Left renal cortex interstitium (tissue), 4 donors: ENCODE measurements at places on chromosomes 5 and 9.

DNA sequence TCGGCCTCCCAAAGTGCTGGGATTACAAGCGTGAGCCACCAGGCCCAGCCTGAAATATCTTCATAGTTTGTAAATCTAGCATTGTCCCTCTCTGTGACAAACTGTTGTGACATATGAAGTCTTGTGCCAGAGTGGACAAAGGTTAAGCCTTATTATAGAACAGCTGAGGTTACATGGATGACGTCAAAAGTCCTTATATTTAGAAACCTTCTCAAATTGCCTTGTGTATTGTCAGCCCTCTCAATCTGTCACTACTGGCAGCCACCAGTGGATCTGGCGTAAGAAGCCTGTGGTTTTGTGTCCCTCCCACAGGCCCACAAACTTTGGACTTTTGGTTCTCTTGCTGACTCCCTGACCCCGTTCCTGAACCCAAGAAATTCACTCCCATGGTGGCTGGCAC is 79.4 kb upstream of the CCDC112 start:
- DNase-seq: no peak

- DNase-seq: peak; percentile 36
These were observed 405.4 kb upstream of the ACTBL2 start for GRCh38 chr5:57887851-57888621.

DNA sequence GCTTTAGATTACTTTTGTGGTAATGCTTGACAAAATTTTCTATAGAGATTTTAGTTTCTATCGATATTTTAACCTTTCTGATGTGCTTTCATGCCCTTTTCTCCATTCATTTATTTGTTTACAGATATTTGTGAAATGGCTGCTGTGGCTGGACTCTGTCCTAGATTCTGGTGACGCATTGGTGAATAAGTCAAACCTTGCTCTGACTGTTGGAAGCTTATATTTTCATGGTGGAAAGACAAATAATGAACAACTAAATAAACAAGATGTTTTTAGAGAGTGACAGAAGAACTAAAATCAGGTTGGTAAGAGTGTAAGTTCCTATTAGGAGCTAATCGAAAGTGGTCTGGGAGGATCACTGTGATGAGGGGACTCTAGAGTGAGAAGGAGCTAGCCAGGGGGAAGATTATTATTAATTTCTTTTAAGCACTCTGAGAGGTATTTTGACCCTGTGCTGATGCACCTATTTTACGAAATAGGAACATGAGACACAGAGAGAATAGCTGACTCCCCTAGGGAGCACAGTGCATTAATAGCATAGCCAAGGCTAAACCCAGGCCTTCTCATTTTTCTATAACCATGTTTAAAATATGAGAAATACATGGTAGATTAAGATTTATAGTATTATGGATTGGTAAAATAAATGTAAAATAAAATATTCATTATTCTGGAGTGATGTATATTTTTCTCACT is 411.9 kb upstream of the ARRDC3 start:
- DNase-seq: no peak

GRCh38 chr9:107614765-107615164 is 125.2 kb upstream of the KLF4 start:
- no peak for DNase-seq

DNA sequence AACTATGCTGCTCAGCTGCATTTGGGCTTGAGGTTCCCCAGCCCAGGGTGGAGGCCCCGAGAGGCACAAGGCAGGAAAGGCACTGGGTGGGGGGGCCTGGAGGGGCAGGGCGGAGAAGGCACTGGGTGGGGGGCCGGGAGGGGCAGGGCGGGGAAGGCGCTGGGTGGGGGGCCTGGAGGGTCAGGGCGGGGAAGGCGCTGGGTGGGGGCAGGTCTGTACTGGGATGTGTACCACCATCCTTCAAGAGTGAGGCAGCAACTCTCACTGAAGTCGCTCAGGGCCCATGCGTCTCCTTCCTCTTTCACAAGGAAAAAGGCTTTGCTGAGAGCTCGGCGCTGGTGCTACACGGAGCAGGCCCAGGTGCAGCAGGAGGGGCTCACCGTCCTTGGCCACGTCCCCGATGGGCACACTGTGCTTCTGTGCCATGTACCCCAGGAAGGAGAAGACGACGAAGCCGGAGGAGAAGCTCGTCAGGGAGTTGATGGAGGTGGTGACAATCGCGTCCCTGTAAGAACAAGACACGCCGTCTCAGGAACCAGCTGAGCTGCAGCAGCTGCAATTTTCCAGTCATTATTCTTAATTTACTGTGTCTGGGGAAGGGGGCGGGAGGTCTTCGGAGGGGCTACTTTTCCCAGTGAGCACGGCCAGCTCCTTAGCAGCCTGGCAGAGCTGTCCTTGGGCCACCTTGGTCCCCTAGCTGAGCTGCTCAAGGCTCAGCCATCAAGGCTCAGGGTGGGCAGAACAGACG is 30.8 kb downstream of the SLC6A3 start:
- no peak for DNase-seq

DNA sequence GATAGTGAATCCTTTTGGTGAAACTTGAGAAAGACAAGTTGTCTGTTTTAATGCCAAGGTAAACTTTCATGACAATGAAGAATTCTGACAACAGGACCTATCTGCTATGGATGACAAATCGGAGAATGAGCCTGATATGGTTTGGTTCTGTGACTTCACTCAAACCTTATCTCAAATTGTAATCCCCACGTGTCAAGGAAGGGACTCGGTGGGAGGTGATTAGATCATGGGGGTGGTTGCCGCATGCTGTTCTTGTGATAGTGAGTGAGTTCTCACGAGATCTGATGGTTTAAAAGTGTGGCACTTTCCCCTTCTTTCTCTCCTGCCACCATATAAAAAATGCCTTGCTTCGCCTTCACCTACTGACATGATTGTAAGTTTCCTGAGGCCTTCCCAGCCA is 1964.1 kb upstream of the CDH9 start:
- DNase-seq: no peak

GRCh38 chr9:20148416-20148815 is 359.6 kb upstream of the SLC24A2 start:
- no peak for DNase-seq

GRCh38 chr5:65811885-65812284 is 89.9 kb downstream of the NLN start:
- no peak for DNase-seq
